ENCODE measurements at places on chromosomes 3 and 15. TPM values are rescaled to one million over a fixed set of nuclear protein-coding genes. Genes with fewer than 3 reads are reported as not detected.

The FSD2 gene
- not detected for total RNA-seq

The CYB561D2 gene
- 44.8 TPM for total RNA-seq

The ETV5 gene
- total RNA-seq, result 37.7 TPM

The OCA2 gene
- not detected for total RNA-seq

Data from smooth muscle cell of the umbilical artery (primary cell).